ENCODE measurements at places on chromosomes 4 and X. TPM values are rescaled to one million over a fixed set of nuclear protein-coding genes. Genes with fewer than 3 reads are reported as not detected.

The METAP1 gene
- total RNA-seq: 54.3 TPM

The CT45A10 gene
- not detected for total RNA-seq

The TRIM60 gene
- not detected for total RNA-seq

The GPC4 gene
- not detected for total RNA-seq

The ARAF gene
- 56.3 TPM for total RNA-seq

The NAP1L3 gene
- 0.25 TPM for total RNA-seq

The BRS3 gene
- not detected for total RNA-seq

The ADGRG2 gene
- 9.9 TPM for total RNA-seq

The LEF1 gene
- not detected for total RNA-seq

The NXF2 gene
- total RNA-seq: not detected

The KIF4A gene
- 27.7 TPM for total RNA-seq

The SMARCA1 gene
- 65.7 TPM for total RNA-seq

The RBMXL3 gene
- total RNA-seq: not detected

The SYNPO2 gene
- 1.0 TPM for total RNA-seq

The RASGEF1B gene
- total RNA-seq: not detected

The DMRTC1B gene
- 0.13 TPM for total RNA-seq

The RIPPLY1 gene
- not detected for total RNA-seq

The ODAPH gene
- total RNA-seq: not detected

The ERAS gene
- total RNA-seq: 0.19 TPM

The GPM6B gene
- total RNA-seq: 0.11 TPM

The CLNK gene
- total RNA-seq: not detected

The XPNPEP2 gene
- not detected for total RNA-seq

The ARMCX2 gene
- total RNA-seq: not detected

The SASH3 gene
- total RNA-seq: not detected

The FMR1 gene
- total RNA-seq: 26.1 TPM

The POU3F4 gene
- not detected for total RNA-seq

The TTC29 gene
- not detected for total RNA-seq

The TMSB15A gene
- total RNA-seq: 0.85 TPM

The MAGEA8 gene
- not detected for total RNA-seq

The PDE6B gene
- not detected for total RNA-seq

The SYTL4 gene
- total RNA-seq: 3.0 TPM

The IGFBP7 gene
- total RNA-seq: 196 TPM

The DNASE1L1 gene
- total RNA-seq: 37.2 TPM

The CLGN gene
- total RNA-seq: 5.3 TPM

The ARHGAP6 gene
- not detected for total RNA-seq

The SSX2 gene
- total RNA-seq: not detected

The SMIM10 gene
- total RNA-seq: not detected

The RAP1GDS1 gene
- total RNA-seq: 30.4 TPM

The RASL11B gene
- 0.14 TPM for total RNA-seq

Data from A549 treated with ZK216348 at 1 μM for 4 hours (cell line).